ENCODE measurements at places on chromosomes 2 and 18.

GRCh38 chr2:134225173-134225572, 28.7 kb upstream of the MGAT5 start:
- no peak for DNase-seq

DNA sequence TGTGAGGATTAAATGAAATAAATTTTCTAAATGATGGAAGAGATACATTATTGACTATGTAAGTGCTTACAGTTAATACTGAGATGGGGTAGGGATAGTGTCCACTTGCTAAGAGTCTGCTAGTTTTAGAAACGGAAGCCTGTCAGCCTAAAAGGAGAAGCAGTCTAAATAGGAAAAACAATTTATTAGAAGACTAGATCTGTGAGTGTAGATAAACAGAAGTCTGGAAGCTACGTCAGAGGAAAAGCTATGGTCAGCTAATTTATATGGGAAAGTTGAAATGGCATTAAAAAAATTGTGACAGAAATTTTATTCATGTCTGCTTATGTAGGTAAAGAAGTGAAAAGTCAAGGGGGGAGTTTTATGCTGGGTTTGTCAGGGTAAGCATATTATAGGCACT, 1338.4 kb upstream of the CHAC2 start:
- no peak for DNase-seq

DNA sequence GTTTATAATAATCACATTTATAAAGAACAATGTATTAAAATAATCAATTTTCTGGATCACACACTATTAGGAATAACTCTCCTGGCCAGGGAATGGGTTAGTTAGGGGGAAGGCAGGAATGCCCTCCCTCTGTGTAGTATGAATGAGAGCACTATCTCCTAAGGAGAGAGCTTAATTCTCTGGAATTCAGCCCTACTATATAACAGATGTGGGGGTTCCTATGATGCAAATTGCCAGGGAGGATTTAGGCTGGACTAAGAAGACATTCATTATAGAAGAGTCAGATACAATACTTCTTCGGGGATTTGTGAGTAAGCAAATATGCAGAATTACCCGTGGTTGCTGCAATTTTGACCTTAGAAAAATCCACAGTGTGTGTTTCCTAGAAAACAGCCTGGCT, 250.1 kb upstream of the VRK2 start:
- DNase-seq = no peak

GRCh38 chr2:18987592-18988073, 370.8 kb downstream of the OSR1 start:
- peak; percentile 82 for DNase-seq

GRCh38 chr2:204842661-204843485, 297.6 kb downstream of the PARD3B start:
- DNase-seq = peak; percentile 83

GRCh38 chr18:31965316-31965970, 22.5 kb upstream of the TRAPPC8 start:
- DNase-seq = no peak

GRCh38 chr2:211306929-211307328, 750.5 kb downstream of the CPS1 start:
- DNase-seq = no peak

- DNase-seq = no peak
These were observed 1052.6 kb upstream of the PIK3C3 start for GRCh38 chr18:40902436-40902835.

GRCh38 chr2:211836409-211836808, 702.2 kb downstream of the ERBB4 start:
- no peak for DNase-seq

DNA sequence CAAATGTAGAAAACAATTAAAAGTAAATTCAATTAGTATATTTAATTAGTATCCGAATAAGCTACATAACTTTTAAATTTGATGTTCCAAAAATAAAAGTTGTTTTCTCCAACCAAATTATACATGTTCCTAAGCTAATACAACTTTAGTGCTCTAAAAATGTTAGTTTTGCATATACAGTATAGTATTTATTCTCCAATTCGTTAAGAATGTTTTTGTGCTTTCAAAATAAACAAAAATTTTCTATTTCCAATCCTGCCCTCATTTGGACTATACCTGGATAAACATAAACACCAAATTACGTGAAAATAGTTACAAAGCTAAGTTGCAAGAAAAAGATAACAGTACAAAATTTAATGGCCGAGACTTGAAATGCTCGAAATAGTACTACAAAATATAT, 71.9 kb downstream of the STK39 start:
- DNase-seq = no peak

DNA sequence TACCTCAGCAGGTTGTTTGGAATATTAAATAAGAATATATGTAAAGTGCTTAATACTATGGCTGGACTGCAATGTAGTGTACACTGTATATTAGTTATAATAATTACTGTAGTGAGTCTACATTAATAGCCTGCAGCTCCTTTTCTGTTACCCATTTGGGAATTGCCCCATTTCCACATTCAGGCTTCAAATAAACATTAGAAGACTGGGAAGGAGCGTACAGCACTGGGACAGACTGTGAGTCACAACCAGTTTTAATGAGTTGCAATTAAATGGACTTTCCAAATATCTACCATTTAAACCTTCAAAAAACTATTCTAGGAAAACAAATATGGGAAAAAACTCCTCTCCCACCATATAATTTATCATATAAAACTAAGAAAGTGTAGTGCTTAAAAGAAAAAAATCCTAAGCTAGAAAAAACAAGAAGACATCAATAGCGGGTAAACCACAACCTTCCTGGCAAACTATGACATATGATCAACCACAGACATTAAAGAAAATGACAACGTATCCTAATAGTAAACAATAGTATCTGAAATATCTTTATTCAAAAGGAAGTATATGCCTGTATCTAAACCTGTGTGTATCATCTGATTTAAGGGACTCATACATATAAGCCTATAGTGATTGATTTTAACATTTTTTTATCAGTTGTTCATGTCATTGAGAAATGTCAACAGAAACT, 86.1 kb downstream of the TRIP12 start:
- peak; percentile 19 for DNase-seq

DNA sequence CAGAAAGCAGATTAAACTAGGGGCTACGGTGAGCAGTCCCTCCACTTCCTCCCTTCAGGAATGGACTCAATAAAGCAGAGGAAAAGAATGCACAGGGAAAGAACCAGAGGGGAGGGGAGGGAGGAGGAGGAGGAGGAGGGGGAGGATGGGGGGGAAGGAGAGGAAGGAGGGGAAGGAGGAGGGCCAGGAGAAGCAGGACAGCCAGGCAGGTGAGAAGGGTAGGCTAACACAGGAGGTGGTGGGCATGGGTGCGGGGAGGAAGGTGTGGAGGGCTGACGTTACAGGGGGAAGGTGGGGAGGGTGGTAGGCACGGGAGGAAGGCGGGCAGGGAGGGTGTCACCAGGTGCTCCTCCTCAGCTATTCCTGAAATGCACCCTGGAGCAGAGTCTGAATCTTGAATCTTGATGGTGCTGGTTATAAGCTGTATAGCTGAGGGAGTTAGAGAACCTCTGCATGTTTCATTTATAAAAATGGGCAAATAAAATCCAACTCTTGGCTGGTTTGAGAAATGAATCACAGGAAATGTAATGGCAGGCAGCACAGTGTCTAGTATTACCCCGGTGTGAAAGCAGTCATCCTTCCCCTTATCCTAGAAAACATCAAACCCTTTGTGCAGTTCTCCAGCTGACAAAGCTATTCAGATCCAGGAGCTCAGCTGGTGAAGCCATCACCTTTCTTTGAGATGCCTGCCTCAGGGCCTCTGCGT, 3.4 kb downstream of the TMEM18 start:
- DNase-seq = no peak

- DNase-seq = no peak
These were observed 807 bp downstream of the GAREM1 start for GRCh38 chr18:32469691-32470459.

- DNase-seq = no peak
These were observed 78.1 kb upstream of the SLC38A11 start for GRCh38 chr2:165033402-165033801.

- peak; percentile 14 for DNase-seq
These were observed 75.6 kb downstream of the SATB2 start for GRCh38 chr2:199382091-199382490.

DNA sequence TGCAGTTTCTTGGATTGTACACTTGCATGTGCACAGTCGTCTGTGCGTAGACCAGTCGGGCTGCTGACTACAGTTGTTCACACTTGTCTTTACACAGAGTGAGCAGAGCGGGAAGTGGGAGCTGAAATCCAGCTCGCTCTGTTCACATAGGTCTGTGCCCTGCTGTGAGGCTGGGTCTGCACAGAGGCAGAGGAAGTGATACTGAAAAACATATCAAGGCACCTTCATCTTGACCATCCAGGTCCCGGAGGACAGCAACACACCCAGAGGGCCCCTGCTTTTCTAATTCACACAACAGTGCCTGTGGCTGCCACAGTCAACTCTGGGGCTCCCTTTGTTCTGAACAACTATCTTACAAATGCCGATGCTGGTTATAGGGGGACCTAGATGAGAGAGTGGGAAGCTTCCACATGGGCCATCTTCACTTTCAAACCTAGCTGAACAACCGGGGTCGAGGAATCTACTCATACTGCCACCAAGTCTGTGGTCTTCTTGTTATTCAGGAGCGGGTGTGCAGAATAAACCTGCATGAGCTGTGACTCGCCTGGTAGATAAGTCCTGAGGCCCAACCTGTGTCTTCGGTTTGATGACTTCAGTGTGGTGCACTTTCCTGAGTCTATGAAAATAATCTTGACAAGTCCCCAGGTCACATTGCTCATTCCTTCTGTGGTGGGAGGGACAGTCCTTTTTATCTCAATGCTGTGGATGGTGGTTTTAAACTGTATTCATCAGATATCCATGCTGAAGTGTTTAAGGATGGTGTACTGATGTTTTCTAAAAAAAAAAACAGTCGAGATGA, 3.5 kb upstream of the ADNP2 start:
- no peak for DNase-seq

- no peak for DNase-seq
These were observed 123.3 kb upstream of the SH3BP4 start for GRCh38 chr2:234828382-234829073.

DNA sequence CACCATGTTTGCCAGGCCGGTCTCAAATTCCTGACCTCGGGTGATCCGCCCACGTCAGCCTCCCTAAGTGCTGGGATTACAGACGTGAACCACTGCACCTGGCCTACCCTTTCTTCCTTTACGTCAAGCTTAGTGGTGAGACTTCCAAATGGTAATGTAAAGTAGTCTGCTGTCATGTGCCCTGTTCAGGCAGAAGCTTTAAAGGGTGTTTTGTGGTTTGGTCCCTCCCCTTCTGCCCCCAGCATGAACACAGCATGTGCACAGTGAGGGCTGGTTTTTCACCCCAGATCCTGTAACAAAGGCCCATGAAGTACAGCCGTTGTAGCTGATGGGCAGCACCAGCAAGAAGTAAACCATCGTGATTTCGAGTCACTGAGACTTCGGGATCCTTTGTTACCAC, 2.7 kb upstream of the DTYMK start:
- DNase-seq = no peak

GRCh38 chr18:47383729-47384128, 132.3 kb upstream of the SKOR2 start:
- DNase-seq = no peak

DNA sequence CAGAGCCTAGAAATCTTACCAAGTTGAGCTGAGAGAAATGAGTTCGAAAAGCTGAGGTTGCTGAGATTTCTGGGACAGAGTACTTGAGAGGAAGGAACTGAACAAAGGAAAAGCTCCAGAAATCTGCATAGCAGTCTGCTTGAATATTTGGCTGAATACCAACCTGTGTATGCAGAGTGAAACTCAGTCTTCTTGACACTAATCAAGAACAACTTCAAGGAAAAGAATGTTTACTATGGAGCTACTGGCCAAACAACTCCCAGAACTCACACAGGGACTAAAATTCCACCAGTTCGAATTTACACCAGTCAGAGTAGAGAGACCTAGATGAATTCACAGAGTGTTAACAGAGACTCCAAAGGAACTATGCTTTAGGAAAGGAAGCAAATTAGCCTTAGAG, 66.5 kb downstream of the USP37 start:
- peak; percentile 52 for DNase-seq

- DNase-seq = no peak
These were observed 82.2 kb downstream of the CHRNA1 start for GRCh38 chr2:174682007-174682577.

- no peak for DNase-seq
These were observed 100.7 kb downstream of the ARHGAP15 start for GRCh38 chr2:143229952-143230351.

- DNase-seq = no peak
These were observed 245.9 kb upstream of the PXDN start for GRCh38 chr2:1990151-1990589.

DNA sequence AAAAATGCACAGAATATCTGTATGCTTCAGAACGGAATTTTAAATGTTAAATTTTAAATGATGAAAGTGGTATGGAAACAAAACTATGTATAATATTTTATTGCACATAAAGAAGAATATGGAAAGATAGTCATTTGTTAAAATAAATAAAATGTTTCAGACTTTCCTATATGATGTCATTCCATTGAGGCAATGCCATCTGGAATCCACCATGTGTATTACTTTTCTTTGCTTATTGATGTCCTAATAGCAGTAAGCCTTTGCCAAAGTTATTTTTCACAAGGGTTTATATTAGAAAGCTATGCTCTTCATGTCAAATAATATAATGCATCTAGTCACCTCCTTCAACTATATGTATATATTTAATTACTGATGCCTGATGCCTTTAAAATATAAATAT, 601.6 kb upstream of the PKDCC start:
- DNase-seq = no peak

- DNase-seq = no peak
These were observed 225.5 kb downstream of the AGAP1 start for GRCh38 chr2:235719146-235719942.

GRCh38 chr2:76861708-76862107, 660.5 kb downstream of the LRRTM4 start:
- no peak for DNase-seq

DNA sequence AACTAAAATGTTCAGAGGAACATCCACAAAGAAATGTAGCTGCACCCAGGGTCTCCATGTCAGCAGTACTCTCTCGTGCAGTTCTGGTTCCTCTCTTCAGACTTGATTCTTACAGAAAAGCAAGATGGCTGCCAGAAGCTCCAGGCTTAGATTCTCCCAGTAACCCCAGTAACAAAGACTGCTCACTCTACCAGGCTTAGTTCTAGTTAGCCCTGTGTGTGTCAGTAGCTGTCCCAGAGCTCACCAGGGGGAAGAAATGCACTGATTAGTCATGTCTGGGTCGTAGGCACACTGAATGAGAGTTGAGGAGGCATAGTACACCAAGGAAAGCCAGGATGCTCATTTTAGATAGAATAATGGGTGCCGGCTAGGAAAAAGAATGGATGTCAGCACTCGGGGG, 395.0 kb upstream of the NRP2 start:
- no peak for DNase-seq

DNA sequence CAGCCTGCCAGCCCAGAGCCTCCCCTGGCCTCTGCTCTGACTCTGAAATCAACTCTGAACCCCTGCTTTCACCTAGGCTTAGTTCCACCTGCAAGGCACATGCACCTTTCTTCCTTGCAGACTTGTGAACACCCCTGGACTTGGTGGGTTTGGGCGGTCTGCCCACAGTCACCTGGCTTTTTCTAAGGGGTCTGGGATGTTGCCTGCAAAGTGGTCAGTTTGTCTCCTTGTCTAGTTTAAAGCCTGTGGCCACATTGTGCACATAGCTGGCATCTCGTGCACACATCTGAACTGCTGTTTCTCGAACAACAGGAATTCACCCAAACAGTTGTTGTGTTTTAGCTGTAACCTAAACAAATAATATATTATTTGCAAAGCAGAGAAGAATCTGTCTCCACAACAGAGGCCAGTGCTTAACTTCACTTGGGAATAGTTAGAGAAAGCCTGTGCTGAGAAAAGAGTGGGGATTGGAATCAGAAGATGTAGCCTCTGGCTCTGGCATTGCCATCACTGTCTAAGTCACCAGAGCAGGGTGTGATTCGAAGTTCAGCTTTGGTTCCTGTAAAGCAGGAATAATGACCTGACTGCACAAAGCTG, 108.5 kb downstream of the TMEM18 start:
- no peak for DNase-seq

Measured in AG04449 (cell line).